Activated naive CD4-positive, alpha-beta T cell treated with anti-CD3 and anti-CD28 coated beads, Interleukin-2, amount 50 U/mL, for 72 hours (primary cell): ENCODE measurements at places on chromosomes 16 and 17. TPM values are rescaled to one million over a fixed set of nuclear protein-coding genes. Genes with fewer than 3 reads are reported as not detected.

- DNase-seq, result no peak
Observed at GRCh38 chr17:17472333-17472920, 4.4 kb upstream of the MED9 start.

DNA sequence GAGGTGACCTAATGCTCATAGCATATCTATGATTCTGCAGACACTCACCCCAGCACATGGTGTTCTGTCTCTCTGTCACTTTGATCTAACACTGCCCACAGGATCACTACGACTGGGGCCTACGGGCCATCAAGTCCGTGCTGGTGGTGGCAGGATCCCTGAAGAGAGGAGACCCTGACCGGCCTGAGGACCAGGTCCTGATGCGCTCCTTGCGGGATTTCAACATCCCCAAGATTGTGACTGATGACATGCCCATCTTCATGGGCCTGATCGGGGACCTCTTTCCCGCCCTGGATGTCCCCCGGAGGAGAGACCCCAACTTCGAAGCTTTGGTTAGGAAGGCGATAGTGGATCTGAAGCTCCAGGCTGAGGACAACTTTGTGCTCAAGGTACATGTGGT, 146.4 kb downstream of the DNAH9 start:
- DNase-seq, result no peak

GRCh38 chr17:78170692-78171590, 2.6 kb downstream of the SYNGR2 start:
- no peak for DNase-seq

TM4SF5 gene
- not detected for total RNA-seq

ZNF287 gene
- total RNA-seq, result 5.0 TPM

PLA2G10 gene
- not detected for total RNA-seq

GNG13 gene
- not detected for total RNA-seq

GRCh38 chr16:17246974-17247732, 223.6 kb downstream of the XYLT1 start:
- no peak for DNase-seq

DNA sequence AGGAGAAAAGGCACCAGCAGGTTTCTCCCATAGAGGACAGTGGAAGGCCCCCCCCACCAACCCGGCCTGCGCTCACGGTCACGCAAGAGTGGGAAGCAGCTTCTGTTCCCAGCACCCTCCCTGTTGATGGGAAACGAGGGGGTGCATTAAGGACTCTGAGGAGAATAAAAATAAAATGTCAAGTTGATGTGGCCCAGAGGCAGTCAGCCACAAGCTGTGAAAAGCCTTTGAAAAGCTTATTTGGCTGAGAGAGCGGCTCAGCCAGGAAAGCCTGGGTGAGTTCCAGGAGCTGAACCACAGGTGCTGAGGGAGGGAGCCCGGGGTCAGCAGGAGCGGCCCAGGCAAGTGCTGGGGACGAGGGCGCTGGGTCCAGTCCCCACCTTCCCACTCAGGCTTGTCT, 26.9 kb upstream of the SPATA32 start:
- no peak for DNase-seq

- DNase-seq, result no peak
Observed at GRCh38 chr16:12629271-12629670, 174.4 kb downstream of the CPPED1 start.

COX6A2 gene
- total RNA-seq, result not detected

- no peak for DNase-seq
Observed at GRCh38 chr16:11405331-11406176, 60.3 kb downstream of the RMI2 start.
